ENCODE measurements at places on chromosomes 11 and 22.
A peak's percentile ranks its signal among the peaks of the same experiment; 100 is the strongest.

- no peak for DNase-seq
Observed at GRCh38 chr11:73143126-73143838, 1.2 kb upstream of the FCHSD2 start.

- DNase-seq = no peak
Observed at GRCh38 chr22:49951000-49951677, 9.4 kb upstream of the PIM3 start.

DNA sequence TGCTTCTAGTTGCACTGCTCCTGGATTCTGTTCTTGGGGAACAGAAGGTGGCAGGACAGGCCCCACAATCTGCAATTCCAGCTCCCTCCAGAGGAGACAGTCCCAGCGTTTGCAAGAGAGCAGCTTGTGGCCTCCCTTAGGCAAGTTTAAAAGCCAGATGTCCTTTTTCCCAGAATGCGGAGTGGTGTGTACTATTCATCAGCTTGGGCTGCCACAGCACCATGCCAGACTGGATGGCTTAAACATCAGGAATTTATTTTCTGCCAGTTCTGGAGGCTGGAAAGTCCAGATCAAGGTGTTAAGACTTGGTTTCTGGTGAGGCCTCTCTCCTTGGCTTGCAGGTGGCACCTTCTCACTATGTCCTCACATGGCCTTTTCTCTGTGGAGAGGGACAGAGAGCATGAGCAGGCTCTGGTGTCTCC is 11.7 kb downstream of the MIAT start:
- DNase-seq = no peak

DNA sequence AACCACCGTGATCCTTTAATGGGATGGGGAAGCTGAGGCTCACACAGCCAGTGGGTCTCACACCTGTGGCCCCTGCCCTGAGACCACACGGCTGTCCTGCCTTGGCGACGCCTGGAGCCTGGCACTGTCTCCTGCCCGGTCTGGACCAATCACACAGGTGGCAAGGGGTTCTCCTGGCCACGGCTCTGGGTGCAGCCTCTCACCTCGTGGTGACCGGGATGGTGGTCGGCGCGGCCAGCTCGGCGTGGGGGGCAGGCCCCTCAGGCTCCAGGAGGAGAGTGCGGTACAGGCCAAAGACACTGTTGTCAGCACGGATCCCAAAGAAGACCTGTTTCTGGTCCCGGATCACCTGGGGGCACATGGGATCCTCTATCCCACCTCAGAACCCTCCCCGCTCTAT is 8.7 kb downstream of the ANO9 start:
- no peak for DNase-seq

DNA sequence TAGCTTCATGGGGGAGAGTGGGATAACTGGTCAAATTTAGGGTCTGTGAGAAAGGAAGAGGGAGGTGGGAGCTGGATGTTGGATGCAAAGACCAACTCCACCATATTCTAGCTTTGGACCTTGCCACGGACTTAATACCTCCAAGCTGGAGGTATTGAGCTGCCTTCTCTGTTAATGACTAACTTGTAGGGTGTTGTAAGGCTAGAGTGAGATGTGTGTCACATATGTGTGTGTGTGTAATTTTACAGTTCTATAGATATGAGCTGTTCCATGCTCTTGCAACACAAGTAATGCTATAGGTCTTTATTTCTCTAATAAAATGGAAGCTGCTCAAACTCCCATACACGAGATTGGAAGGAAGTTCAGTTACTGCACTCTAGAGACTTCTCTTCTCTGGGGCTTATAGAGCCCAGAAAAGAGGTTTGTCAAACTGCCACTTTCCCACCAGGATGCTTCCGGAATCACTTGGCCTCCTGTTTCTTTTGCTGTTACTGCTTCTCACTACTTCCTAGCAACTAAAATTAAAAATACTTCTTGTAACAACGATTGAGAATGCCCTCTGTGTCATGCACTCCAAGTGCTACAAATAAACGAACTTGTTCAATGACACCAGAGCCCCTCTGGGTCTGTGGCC is 16.0 kb upstream of the FJX1 start:
- no peak for DNase-seq

DNA sequence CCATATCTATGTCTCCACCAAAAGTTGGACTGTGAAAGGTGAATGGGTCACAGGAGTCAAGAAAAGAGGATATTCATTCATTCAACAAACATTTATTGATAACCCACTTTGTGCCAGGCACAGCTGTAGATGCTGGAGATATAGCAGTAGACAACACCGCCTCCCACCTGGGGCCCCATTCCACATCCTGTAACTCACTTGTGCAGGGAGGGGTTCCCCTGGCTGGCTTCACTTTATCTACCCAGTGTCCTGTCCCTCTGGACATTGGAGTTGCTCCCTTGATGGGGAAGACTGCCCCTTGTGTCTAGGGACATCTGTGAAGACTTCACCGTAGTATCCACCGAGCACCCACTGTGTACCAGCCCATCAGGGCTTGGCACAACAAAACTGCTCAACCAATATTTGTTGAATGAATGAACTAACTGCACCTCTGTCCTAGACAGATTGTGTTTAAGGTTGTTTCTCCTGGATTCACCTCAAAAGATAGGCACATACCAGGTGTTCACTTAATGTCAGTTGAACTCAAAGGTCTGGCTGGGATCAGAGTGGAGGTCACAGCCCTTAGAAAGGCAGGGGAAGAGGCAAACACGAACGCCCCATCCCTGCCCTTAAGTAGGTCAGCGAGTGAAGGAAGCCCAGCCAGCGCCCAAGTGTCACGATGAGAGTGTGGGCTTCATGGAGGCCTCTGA is 1.4 kb upstream of the OVOL1 start:
- DNase-seq = no peak

- DNase-seq = no peak
Observed at GRCh38 chr11:64229744-64230170, 591 bp upstream of the DNAJC4 start.

DNA sequence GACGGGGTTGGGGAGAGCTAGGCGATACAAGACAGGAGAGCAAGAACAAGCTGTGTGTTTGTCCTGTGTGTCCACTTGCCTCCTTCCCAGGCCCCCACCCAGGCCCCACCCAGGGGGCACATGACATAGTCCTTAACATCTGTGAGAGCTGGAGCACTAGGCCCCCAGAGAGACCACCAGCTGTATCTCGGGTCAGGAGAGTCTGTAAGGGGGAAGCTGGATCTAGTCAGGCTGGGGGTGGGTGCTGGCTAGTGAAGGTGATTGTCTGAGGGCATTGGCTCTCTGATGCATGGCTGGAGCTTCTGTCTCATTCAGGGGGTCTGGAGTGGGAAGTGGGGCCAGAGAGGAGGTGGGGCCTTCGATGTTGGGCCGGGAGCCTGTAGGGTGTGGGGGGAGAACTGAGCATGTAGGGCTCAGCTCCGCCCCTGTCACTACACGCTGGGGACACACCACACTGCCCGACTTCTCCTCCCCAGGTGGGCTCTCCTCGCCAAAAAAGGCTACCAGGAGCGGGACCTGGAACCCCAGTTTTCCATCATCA is 571 bp downstream of the P2RX6 start:
- DNase-seq = no peak

DNA sequence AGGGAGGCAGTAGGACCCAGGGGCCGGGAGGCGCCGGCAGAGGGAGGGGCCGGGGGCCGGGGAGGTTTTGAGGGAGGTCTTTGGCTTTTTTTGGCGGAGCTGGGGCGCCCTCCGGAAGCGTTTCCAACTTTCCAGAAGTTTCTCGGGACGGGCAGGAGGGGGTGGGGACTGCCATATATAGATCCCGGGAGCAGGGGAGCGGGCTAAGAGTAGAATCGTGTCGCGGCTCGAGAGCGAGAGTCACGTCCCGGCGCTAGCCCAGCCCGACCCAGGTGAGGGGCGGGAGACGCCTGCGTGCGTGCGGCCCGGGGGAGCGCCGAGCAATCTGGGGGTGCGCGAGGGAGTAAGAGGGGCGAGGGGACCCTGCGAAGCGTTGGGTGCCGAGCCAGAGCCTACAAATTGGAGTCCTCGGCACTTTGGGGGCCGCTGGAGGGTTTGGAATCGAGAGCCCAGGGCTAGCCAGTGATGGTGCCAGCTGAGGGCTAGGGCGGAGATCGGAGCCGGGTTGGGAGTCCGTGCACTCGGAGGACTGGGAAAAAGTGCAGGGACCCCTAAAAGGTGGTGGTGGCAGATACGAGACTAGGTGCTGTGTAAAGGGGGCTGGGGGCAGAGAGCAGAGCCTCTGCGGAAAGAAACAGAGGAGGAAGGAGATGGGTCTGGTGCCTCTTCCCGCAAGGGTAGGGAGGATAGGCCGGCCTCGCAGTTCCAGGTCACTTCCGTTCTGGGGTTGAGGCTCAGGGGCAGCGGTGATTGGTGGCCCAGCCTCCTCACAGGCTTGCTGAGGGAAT is at the start of gene SERPINH1:
Gene SERPINH1, plus strand, starts transcription at position 206 of the 788 bp plus-strand sequence. CDS start 4,097 bp downstream, outside the sequence.
- DNase-seq = peak; percentile 73

- DNase-seq = no peak
Observed at GRCh38 chr11:113614097-113614496, 92.0 kb downstream of the TMPRSS5 start.

- no peak for DNase-seq
Observed at GRCh38 chr11:60111793-60112192, 23.3 kb downstream of the MS4A2 start.

DNA sequence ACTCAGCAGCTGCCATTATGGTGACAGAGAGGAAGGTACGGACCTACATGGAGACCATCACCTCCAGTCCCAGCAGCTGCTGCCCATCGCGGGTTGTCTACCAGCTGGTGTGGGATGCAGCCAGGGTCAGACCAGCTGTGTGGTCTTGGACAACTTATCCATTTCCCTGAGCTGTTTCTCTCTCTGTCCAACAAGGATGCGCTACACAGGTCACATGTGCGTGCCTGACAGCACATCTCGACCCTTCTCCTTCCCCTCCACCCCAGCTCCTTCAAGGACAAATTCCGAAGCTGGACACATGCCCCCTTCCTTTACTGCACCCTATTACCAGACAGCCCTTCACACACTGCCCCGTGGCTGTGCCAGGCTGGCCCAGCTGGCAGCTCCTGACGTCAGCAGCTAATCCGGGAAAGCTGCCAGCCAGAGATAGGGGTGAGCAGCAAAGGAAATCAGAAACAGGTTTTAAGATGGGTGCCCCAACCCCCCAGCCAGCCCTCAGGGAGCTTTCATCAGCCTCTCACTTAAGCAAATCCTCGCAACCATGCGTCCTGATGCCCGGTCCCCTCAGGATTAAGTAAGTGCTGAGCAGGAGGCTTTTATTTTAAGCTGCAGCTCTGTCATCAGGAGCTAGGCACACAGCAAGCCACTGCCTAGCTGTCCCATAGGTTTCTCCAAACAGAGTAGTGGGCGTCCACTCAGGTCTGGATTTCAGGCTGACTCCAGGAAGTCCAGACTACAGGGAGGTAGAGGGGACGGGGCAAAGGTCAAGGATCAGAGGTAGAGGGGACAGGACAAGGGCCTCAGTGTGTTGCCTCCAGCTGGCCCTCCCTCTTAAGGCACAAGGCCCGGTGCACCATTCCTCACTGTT is 20.3 kb downstream of the TEF start:
- no peak for DNase-seq

DNA sequence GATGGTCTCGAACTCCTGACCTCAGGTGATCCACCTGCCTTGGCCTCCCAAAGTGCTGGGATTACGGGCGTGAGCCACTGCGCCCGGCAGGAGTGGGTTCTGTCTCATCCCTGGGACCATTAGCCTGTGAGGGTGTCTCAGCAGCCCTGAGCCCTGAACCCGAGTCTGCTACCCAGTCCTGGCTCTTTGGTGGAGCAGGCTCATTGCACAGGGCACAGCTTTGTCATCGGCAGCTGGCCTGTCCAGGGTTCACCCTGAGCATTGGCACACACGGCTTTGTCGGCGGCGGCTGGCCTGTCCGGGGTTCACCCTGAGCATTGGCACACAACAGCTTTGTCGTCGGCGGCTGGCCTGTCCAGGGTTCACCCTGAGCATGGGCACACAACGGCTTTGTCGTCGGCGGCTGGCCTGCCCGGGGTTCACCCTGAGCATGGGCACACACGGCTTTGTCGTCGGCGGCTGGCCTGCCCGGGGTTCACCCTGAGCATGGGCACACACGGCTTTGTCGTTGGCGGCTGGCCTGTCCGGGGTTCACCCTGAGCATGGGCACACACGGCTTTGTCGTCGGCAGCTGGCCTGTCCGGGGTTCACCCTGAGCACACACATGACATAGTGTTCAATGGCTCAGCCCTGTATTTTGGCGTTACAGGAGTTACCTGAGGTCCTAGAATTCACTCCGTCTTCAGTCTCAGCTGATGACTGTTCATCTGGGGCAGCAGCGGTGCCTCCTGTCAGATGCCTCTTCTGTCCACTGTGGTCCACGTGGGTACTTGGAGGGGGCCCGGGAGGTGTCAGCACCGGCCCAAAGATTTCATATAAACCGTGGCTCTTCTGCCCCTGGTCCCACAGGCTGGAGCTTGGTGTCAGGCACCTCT is 1082.5 kb downstream of the BRD1 start:
- no peak for DNase-seq
